ENCODE measurements at places on chromosomes 12 and 14. TPM values are rescaled to one million over a fixed set of nuclear protein-coding genes. Genes with fewer than 3 reads are reported as not detected.

The CCDC197 gene
- not detected for total RNA-seq

DNA sequence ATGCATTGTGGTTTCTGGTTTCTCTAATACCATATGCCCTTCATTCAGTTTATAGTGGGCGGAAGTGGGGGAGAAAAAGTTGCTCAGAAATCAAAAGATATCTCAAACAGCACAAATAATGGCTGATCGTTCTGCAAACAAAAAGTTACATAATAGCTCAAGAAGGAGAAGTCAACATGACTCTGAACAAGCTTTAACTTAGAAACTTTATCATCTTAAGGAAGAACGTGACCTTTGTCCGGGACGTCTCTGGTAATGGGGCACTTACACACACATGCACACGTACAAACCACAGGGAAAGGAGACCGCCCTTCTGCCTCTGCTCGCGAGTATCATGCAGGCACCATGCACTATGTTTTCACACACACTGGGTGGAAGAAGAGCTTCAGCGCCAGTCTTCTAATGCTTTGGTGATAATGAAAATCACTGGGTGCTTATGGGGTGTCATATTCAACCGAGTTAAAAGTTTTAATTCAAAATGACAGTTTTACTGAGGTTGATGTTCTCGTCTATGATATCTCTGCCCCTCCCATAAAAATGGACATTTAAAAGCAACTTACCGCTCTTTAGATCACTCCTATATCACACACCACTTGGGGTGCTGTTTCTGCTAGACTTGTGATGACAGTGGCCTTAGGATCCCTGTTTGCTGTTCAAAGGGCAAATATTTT, 4.7 kb downstream of the FOS start:
- ATAC-seq, result no peak

The PPP1R1A gene
- total RNA-seq, result not detected

- no peak for ATAC-seq
These were observed 158.8 kb upstream of the PRMT8 start for GRCh38 chr12:3332188-3332587.

The PLXNC1 gene
- 7.5 TPM for total RNA-seq

The TROAP gene
- total RNA-seq, result 56.5 TPM

DNA sequence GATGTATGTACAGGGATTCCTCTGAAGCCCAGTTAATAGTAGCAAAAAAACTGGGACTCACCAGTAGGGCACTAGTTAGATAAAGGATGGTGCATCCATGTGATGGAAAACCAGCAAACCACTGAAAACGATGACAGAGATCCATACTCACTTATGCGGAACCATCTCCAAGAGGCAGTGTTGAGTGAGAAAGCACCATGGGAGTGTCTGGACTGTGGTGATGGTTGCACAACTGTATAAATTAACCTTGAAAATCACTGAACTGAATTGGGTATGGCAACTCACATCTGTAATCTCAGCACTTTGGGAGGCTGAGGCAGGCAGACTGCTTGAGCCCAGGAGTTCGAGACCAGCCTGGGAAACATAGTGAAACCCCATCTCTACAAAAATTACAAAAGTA, 53.6 kb upstream of the ZFP36L1 start:
- peak; percentile 32 for ATAC-seq

DNA sequence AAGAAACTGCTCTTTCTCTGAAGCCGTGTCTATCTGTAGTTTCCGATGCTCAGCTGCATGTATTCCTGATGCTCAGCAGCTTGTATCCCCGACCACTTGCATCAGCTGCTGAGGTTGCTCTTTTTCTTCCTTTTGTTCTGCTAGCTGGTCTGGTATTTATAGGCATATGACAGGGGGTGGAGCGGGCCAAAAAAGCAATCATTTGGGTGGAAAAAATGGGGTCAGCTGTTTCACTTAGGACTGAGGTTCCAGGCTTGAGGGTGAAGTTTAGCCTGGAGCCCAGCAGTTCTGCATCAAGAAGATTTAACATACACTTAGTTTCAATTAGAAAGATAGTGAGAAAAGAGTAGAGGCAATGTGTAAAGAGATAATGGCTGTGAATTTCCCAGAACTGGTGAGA, 23.6 kb upstream of the AMN1 start:
- ATAC-seq, result no peak

GRCh38 chr12:23662966-23663365, 286.5 kb downstream of the SOX5 start:
- no peak for ATAC-seq

The RIMBP2 gene
- 0.29 TPM for total RNA-seq

GRCh38 chr12:100123316-100124095, 19.2 kb downstream of the BLTP3B start:
- ATAC-seq, result no peak

GRCh38 chr12:126247936-126248335, 1182.7 kb downstream of the AACS start:
- no peak for ATAC-seq

The LRP1-AS gene
- total RNA-seq, result not detected

The OTUB2 gene
- 11.0 TPM for total RNA-seq

DNA sequence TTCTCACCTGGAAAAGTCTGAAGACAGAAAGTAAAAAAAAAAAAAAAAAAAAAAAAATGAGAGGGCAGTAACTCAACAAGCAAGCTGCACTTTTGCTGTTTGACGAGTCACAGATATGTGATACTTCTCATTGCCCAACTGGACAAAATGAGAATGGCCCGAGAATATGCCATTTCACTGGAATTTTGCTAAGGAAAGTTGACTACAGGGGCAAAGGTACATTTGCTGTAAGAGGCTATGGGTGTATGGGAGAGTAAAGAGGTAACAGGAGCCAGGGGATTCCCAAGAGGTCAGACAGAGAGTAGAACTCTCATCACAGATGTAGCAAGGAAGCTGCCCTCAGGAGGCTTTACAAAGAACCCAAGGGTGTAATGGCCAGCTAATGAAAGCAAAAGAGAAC, 22.9 kb downstream of the KIF21A start:
- ATAC-seq, result no peak

The OVCH1 gene
- total RNA-seq, result not detected

DNA sequence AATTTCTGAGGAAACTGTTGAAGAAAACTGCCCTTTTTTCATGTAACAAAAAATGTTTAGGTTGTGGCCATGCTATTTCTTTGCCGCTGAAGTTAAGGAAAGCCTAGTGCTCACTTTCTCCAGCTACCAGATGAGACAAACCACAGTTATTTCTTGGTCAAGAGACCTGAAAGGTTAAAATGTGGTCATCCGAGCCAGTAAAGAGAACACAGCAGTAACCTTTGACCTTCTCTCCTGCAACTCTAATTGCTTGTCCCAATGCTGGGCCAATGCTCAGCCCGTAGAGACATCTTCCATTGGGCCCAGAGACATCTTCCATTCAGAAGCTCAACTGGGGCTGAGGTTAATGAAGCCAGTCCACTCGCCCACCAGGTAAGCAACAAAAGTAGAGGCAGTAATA, 109.8 kb upstream of the CPSF6 start:
- ATAC-seq, result no peak

The HPD gene
- total RNA-seq, result not detected

DNA sequence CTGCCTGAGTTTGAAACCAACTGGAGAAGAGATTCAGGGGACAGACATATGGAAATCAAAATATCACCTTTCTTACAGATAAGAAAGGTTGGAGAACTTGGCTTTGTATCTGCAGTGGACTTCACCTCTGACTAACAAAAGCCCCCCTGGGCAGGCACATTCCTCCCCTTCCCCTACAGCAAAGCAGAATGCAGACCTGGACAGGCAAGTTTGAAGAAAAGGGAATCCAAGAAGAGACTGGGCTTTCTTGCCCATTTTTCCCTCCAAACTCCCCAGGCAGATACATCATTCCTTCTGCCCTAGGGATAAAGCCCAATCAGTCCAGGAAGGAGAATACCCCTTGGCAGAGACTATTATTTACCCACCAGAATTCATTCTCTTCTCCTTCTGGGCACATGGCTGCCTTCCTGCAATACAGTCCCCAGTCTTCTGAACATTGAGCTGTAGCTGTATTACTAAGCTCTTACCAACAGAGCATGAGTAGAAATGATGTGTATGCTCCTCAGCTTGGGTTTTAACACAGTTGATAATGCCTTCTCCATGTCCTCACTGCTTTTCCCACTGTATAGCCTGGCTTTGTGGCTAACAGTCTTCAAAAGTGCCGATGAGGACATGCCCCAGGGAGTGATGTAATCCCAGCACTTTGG, 17.4 kb upstream of the NAP1L1 start:
- no peak for ATAC-seq

The SEC23A gene
- total RNA-seq, result 50.9 TPM

The HOXC9 gene
- not detected for total RNA-seq

DNA sequence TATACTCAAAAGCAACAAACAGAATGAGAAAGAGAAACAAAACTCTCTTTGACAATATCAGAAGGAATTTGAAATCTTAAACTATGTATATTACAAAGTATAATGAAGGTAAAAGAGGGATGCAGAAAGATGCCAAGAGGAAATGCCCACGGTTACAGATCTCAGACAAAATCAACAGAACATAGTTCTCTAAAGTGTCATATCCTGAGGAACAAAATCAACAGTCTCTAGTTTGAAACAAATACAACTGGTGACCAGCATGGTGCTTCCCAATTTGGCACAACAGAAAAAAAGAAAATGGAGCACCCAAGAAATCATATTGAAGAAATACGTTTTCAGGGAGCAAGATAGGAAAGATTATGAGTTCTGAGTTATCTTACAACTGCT, 116.5 kb downstream of the METTL25 start:
- ATAC-seq, result no peak

DNA sequence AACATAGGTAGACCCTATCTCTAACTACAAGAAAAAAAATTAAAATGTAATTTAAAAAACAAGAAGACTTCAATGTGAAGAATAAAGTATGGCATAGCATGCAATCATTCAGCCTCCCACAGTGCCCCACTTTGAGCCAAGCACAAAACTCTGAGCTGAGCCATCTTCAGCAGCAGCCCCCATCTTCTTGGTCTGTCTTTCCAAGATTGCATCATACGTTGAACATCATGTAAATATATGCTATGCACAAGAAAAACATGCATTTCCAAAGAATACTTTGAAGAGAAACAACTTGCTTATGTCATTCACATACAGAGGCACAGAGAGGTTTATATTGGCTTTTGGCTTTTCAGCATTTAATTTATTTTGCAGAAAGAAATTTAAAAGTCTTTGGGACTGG, 105.8 kb upstream of the TMPO start:
- no peak for ATAC-seq

DNA sequence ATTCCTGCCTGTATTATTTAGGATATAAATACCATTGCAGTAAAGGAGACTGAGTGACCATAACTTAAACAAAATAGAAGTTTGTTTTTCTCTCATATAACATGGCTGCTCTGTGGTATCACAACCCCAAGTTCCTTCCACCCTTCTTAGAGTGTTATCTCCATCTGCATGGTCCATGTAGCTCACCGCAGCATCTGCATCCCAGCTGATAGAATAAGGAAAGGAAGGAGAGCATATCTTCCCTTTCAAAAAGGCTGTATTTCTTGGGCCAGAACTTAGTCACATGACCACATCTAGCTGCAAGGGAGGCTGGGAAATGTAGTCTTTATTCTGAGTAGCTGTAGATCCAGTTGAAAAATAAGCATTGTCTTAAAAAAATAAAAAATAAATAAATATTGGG, 184.8 kb upstream of the NUDT4 start:
- ATAC-seq, result no peak

The FOXN4 gene
- not detected for total RNA-seq

GRCh38 chr12:120581998-120582397, 796 bp upstream of the POP5 start:
- no peak for ATAC-seq

GRCh38 chr12:3537719-3538465, 46.9 kb downstream of the PRMT8 start:
- ATAC-seq, result no peak

DNA sequence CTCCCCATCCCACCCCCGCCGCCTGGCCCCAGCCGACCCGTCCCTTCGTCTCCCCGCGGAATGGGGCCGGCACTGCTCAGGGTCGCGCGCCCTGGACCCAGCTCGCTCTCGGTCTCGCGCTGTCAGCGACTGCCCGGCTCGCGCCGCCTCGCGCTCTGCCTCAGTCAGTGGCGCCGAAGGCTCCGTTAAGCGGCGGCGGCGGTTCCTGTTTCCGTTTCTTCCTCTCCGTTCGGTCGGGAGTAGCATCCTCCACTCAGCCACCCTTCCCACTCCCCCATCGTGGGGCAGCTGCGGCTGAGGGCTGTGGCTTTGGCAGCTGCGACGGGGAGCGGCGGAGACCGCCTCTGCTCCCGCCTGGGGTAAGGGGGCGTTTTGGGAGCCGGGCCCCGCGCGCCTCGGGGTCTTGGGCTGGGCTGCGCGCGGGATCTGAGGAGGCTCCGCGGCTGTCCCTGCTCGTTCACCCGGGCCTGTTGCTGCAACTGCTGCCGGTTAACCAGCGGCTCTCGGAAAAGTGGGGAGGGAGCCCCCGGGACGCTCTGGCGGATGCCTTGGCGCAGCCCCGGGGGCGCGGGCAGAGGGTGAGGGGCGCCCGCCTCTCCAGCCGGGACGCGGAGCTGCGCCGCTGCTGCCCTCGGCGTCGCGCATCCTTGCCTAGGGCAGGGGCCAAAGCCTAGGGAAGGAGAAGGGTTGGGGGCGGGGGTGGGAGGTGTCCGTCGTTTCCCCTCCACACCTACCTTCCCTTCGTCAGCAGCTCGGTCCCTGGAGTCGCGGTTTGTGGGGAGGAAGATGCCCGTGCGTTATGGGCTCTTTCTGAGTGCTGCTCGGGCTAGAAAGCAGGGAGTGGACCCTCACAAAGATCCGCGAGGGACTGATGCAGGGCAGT, 567 bp downstream of the FUT8 start:
- peak; percentile 63 for ATAC-seq

The SVOP gene
- not detected for total RNA-seq

The MBIP gene
- total RNA-seq, result 38.2 TPM

DNA sequence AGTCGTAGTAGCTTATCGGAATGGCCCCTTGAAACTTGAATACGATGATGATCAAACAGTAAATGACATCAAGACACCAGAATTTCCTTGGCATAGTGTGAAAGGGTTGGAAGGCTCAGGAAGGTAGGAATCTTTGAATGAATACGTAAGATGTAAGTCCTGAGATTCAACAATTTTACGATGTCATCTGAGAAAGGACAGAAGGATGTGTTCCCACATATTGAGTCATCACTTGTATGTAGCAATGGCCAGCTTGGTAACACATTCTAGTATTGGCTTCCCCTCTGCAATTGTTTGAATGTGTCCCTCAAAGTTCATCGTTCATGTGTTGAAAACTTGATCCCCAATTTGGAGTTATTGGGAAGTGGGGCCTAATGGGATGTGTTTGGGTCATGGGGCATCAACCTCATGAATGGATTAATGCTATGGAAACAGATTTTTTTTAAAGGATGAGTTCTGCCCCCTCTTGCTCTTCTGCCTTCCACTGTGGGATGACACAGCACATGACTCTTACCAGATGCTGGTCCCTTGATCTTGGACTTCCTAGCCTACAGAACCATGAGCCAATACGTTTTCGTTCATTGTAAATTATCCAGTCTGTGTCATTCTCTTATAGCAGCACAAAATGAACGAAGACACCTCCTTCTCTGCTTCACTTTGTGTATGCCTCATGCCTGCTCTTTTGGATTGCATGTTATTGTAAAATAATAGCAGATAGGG, 284.6 kb downstream of the BCAT1 start:
- no peak for ATAC-seq

- ATAC-seq, result peak; percentile 74
These were observed 118.4 kb upstream of the EVL start for GRCh38 chr14:99946652-99947489.

The ACOT2 gene
- 8.4 TPM for total RNA-seq

GRCh38 chr12:69686731-69687130, 12.4 kb downstream of the BEST3 start:
- ATAC-seq, result no peak

- ATAC-seq, result no peak
These were observed 57.2 kb upstream of the DLK1 start for GRCh38 chr14:100669468-100669867.
